Neural progenitor cell (in vitro differentiated cells): ENCODE measurements at places on chromosomes 2 and 18. TPM values are rescaled to one million over a fixed set of nuclear protein-coding genes. Genes with fewer than 3 reads are reported as not detected.

- H3K4me1 ChIP-seq = peaks cover 9% of the 10 kb centered on the region
- peaks cover 28% of the 10 kb centered on the region for H3K27me3 ChIP-seq
- DNase-seq = no peak
- H3K36me3 ChIP-seq = no peaks in the 10 kb centered on the region
Measured at GRCh38 chr2:73074110-73075069, 2.9 kb upstream of the SFXN5 start.

DNA sequence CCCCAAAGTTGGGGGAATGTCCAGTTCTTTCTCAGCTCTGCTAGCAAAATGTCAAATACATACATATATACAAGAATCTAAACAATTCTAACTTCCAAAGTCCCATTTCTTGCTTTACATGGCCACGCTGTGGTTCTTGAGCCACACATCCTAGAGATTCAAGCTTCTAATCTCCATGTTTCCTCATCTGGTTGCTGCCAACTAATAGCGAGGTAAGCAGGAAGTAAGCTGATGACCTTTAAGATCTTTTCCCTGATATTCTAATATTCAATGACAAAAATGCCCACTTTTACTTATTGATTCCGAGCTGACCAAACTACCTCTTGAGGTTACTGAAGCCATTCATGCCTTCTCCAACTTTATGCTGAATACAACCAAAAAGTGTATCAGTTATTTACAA is 3.3 kb downstream of the VPS54 start:
- H3K4me1 ChIP-seq = peaks cover 17% of the 10 kb centered on the region
- no peaks in the 10 kb centered on the region for H3K27me3 ChIP-seq
- H3K4me3 ChIP-seq = no peak overlapping the region
- H3K36me3 ChIP-seq = no peaks in the 10 kb centered on the region

The KLHL29 gene
- total RNA-seq = 1.6 and 2.3 TPM in 2 replicates

DNA sequence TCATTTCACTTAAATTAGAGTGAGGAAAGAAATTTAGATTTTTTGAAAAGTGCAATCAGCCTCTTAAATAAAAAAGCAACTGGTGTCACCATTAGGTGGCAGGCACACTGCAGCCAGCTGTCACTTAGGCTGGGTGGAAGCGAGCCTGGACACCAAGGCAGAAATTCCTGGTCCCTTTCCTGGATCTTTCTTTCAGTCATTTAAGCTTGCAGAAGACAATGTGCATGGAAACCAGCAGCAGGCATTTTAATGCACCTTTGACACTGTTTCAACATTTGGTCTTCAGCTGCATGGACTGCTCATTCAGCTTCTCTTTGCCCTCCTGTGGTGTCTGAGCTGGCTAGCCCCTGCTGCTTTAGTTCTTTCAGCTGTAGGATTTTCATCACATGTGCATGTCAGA is 61.0 kb downstream of the AQP4 start:
- H3K27ac ChIP-seq = no peak overlapping the region
- peaks cover 18% of the 10 kb centered on the region for H3K4me1 ChIP-seq
- H3K27me3 ChIP-seq = no peaks in the 10 kb centered on the region
- H3K4me3 ChIP-seq = no peak overlapping the region
- peak; percentile 75 for DNase-seq

The SPP2 gene
- not detected in 2 replicates for total RNA-seq

The CENPO gene
- total RNA-seq = 50.6 and 52.2 TPM in 2 replicates

GRCh38 chr18:59478591-59478990 is 119.5 kb upstream of the LMAN1 start:
- H3K4me3 ChIP-seq = no peak overlapping the region
- no peak for DNase-seq
- no peaks in the 10 kb centered on the region for H3K36me3 ChIP-seq
- peaks cover 7% of the 10 kb centered on the region for H3K4me1 ChIP-seq
- H3K27me3 ChIP-seq = no peaks in the 10 kb centered on the region
